ENCODE measurements at places on chromosomes 4 and X.

DNA sequence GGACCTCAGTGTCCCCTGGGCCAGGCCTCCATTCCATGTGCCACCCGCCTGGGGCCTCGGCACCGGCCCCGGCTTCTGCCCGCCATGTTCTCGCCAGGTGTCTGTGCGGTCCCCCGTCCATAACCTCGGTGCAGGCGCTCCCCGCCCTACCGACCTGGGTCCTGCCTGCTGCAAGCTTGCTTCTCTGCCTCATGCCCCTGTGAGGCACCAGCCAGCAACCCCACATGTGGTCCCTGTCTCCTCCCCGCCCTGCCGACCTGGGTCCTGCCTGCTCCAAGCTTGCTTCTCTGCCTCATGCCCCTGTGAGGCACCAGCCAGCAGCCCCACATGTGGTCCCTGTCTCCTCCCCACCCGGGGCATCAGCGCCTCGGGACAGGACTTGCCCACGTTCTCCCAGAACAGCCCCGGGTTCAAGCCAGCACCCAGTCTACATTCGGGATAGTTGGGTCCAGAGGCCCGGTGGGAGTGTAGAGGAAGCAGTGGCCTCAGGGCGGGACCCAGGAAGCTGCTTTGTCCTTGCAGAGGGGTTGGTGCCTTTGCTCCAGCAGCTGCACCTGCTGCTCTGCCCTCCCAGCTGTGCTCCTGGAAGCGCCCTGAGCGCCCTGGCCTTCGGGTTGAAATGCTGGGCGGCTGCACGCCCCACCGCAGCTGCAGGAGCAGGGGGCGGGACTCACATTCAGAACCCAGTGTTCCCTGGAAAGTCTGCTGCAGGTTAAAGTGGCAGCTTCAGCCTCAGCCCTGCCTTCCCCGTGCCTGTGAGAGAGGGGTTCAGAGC lies 20.1 kb upstream of the UVSSA start:
- no peak for DNase-seq

- no peak for DNase-seq
These were observed 20.6 kb downstream of the MED28 start for GRCh38 chr4:17635056-17635455.

- no peak for DNase-seq
These were observed 19.1 kb downstream of the PAGE2 start for GRCh38 chrX:55107911-55108310.

- DNase-seq, result no peak
These were observed 12.1 kb downstream of the HEPH start for GRCh38 chrX:66176134-66176533.

DNA sequence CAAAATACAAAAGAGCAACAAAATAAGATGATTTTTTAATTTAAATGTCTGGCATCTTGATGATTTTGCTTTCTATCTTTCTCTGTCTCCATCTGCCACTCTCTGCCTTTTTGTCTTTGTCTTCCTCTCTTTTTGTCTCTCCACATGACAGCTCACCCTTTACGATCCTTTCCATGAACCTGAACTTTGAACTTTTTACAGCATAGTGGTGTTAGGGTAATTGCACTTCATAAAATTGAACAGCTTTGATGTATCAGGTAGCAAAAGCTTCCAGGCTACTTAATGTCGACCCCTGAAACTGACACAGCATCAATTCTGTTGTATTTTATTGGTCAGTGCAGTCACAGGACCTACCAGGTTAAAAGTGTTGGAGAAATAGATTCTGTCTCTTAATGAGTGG lies 1517.0 kb downstream of the ADGRL3 start:
- DNase-seq, result no peak

DNA sequence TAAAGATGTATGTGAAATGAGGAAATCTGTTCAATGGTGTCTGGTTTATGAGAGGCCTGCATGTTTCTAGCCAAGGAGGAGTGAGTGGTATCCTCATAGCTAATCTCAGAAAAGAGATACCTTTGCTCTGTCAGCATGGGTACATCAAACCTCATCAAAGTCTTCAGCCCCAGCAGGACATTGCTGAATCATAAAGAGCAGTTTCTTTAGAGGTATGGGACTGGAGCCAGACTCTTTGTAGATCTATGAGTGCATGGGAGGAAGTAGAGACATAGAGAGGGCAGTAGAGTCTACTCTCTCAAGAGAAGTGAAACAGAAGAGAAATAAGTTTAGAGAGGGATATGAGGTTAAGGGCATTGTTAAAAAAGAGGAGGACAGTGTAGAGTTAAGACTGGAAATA lies 1950.9 kb downstream of the ARAP2 start:
- DNase-seq, result no peak

DNA sequence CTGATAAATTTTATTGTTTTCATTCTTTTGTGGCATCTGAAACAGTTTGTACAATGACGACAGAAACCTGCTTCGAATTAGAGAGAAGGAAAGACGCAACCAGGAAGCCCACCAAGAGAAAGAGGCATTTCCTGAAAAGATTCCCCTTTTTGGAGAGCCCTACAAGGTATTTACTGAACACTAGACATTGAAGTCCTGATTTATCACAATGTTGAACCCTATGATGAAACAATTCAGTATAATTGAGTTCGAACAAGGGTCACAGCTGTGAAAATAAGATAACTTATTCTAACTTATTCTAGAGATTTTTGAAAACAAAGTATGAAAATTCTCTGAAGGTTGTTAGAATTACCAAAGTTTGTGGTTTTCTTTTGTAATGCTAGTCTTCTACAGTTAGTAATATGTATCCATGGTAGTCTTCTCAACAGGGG lies 111.3 kb downstream of the AFF1 start:
- DNase-seq, result no peak

DNA sequence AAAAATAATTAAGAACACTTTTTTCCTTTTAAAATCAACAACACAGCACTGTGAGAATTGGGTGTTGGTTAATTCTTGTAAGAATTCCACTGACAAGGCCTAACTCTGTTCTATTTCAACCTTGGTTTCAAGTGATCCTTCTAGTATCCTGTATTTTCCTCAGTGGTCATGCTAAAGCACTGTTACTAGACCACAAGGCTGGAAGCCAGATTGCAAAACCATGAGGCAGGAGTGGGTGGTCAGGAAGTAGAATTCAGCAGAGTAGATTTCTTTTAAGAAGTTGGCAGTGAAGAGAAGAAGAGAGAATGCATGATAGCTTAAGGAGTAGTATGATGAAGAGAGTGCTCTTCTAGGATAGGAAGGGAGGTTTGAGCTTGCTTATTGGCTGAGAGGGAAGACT lies 71.6 kb upstream of the LEF1 start:
- DNase-seq, result no peak

DNA sequence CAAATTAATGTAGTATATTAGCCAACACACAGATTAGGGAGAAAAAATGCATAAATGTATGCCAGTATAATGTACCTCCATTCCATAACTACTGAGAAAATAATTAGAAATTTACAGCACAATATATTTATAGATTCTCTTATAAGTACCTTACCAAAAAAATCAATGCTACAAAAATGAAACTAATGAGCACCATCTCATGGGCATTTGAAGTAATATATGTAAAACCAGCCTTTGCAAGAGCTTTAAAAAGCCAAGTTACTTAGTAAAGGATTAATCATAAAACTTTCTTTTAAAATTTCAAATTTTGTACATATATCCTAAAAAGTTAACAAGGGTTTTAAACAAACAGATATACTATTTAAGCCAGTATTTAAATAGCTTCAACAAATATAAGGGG lies 43.2 kb downstream of the LRBA start:
- no peak for DNase-seq

DNA sequence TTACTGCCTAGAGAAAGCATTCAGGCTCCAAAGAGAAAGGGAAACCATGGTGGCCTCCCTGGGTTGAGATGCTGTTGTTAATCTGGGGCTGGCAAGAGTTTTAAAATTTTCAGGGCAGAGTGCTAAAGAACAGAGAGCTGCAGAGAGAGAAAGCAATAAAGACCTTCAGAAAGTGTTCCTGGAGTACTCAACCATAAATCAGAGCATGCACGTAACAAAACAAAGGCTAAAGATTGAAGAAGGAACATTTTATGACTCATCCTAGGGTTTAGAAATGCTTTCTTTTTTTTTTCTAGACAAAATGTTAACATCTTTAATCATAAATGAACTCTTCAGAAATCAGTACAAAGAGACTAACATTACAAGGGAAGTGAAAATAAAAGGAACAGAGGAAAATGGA lies 562.3 kb upstream of the NDST4 start:
- DNase-seq, result no peak

DNA sequence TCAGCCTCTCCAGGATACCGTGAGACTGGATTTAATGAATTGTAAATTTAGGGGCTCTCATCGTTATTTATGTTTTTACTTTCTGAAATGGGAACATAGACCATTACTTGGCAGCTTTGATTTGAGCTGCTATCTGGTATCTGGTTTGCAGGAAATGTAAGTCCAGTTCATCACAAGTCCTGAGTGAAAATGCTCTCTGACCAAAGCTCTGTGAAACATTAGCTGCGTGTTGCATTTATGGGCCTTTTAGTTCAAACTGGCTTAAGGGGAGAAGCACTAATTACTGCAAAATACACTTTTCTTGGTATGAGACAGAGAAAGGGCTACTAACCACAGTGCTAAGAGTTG lies 420 bp downstream of the CC2D2A start:
- DNase-seq, result no peak

GRCh38 chrX:39440799-39441284 lies 639.6 kb downstream of the MID1IP1 start:
- DNase-seq, result no peak

- DNase-seq, result no peak
These were observed 15.3 kb downstream of the DDIT4L start for GRCh38 chr4:100174985-100175383.

DNA sequence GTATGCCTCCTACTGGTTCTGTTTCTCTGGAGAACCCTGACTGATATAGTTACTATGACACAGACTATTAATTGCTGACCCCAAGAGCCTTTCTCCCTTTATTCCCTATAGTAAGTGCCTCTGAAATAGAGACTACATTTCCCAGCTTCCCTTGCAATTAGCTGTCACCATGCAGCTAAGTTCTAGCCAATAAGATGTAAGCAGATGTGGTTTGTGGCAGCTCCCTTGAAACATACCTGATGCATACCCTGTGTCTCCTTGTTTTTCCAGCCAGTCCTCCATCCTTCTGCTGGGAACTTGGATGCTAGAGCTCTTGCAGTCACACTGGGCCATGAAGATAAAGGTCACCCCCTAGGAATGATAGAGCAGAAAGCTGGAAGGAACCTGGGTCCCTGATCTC lies 9.7 kb upstream of the TMEM165 start:
- DNase-seq, result no peak

GRCh38 chr4:7147261-7147660 lies 45.1 kb upstream of the SORCS2 start:
- DNase-seq, result no peak

GRCh38 chr4:184648313-184649025 lies 778 bp downstream of the CASP3 start:
- peak; percentile 56 for DNase-seq

GRCh38 chr4:1200425-1201035 lies 28.1 kb upstream of the SPON2 start:
- peak; percentile 20 for DNase-seq

GRCh38 chr4:39597695-39598381 lies 40.8 kb downstream of the SMIM14 start:
- DNase-seq, result no peak

- DNase-seq, result no peak
These were observed 64.9 kb upstream of the NPY2R start for GRCh38 chr4:155143512-155143911.

GRCh38 chr4:40306976-40307375 lies 28.2 kb upstream of the CHRNA9 start:
- no peak for DNase-seq

- DNase-seq, result no peak
These were observed 21.6 kb upstream of the ATP8A1 start for GRCh38 chr4:42678512-42678911.

GRCh38 chrX:26845056-26845455 lies 618.1 kb downstream of the PPP4R3C start:
- DNase-seq, result no peak

- DNase-seq, result no peak
These were observed 42.6 kb upstream of the HOPX start for GRCh38 chr4:56723659-56724230.

DNA sequence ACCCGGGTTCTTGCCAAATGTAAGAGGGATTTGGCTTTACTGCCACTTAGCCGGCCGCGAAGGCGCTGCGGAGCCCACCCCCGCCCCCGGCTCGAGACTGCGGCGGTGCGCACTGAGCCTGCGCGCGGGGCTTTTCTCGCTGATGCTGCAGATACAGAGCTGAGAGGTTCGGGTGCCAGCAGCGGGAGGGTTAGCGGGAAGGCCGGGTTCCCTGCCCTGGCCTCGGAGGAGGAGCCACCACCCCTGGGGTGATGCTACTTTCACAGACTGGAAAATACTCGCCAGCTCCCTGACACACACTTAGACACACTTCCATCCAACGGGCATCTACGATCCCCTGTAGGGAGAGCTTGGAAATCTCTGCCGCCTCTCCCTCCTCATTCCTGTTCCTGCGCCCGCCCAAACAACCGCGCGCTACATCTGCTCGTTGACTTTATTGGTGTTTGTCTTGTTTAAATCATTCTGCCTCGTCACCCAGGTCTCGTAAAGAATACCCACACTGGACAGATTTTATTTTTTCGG lies 2.1 kb upstream of the PCDH7 start:
- DNase-seq, result no peak

GRCh38 chrX:70754169-70754848 lies 154.2 kb downstream of the TEX11 start:
- peak; percentile 16 for DNase-seq

GRCh38 chr4:2825740-2826139 lies 17.9 kb upstream of the ADD1 start:
- DNase-seq, result no peak

DNA sequence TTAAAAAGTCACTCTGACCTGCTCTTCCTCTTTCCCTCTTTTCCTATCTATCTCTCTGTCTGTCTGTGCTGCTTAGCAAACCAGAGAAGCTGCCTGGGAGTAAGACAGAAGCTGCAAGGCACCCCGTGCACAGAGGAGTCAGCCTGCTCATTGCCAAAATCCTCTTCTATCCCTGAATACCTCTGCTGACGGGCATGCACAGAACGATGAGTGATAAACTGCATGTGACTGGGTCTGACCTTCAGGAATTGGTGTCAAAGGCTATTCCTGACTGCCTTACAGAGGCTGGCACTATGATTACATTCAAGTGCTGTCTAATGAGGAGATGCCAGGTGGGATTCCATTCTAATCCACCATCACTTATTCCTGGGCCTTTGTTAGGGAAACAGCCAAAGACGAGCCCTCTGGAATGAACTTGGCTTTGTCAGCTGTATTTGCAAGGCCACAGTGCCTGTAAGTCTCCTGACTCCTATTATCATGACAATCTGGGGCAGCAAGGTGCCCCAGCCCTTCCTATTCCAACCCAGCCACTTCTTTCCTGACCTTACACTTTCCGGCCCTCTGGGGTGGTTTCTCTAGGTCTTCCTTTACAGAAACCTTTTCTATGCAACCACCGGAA lies 45.4 kb upstream of the CTAG2 start:
- no peak for DNase-seq

DNA sequence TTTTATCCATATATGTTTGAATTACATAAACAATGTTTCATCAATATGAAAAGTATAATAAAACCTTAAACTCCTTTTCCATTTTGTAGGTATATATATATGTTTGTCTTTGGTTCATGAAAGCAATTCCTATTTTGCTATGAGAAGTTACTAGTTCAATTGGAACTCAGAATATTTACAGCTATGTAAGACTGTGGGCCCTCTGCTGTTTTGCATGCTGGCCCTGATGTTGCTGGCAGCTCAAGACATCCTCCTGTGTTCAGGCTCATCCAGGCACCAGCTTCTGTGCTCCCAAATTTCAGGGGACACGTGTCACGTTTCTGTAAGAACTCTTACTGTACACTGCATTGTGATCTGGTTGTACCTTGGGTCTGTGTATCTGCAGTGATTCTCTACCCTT lies 38.7 kb upstream of the OTUD4 start:
- DNase-seq, result no peak

GRCh38 chrX:24117258-24117657 lies 32.3 kb upstream of the ZFX start:
- no peak for DNase-seq

Data from activated CD4-positive, alpha-beta memory T cell treated with anti-CD3 and anti-CD28 coated beads, Interleukin-2, amount 10 ng/mL, durations not matched to agents 7 days and 5 days (primary cell).